ENCODE measurements at places on chromosomes 4 and X.

GRCh38 chr4:53614591-53614990 lies 23.3 kb upstream of the LNX1 start:
- DNase-seq: no peak

DNA sequence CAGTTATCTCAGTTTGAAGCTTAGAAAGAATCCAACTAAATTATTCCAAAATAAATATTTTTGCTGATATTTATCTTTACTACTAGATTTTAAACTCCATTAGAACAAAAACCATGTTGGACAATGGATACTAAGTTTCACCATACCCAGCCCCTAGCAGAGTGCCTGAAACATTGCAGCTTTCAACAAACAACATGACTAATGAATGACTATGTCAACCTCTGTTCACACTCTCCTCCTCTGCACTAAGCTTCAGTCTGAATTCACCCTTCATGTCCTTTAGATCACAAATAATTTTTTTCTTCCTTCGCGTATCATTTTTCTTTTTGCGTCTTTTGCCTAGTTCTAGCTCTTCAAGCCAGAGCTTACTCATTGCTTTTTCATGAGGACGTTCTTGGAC lies 315.2 kb downstream of the PCDH10 start:
- DNase-seq: no peak

- DNase-seq: no peak
These were observed 42.8 kb downstream of the HTT-AS start for GRCh38 chr4:3031357-3032082.

DNA sequence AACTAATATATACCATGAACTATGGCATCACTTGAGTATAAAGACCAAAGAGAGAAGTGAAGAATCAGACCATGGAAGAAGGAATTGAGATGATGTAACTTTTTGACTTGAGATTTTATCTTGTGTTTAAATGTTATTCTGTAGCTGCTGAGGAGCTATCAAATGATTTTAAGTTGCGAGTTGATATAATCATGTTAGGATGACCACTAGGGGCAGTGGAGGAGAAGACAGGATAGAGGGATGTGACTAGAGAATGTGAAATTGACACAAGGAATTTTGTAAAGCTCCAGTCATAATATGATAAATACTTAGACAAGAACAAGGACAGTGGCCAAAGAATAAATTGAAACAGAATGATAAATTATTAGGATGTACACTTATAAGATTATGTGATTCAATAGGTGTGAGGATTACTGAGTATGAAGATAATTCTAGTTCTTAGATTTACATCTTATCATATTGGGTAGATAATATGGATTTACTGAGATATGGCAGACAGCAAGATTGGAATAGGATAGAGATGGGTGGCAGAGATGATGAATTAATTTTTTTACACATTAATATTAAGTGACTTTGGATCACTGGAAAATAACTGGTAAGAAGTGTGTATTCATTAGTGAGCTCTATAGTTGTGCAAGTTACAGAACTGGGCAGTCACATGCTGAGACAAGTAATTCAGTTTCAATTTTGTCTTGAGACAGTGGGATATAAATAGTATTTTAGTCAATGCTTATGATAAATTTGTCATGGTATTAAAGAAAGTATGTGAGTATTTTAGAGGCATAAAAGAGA lies 816.0 kb upstream of the PCDH10 start:
- no peak for DNase-seq

DNA sequence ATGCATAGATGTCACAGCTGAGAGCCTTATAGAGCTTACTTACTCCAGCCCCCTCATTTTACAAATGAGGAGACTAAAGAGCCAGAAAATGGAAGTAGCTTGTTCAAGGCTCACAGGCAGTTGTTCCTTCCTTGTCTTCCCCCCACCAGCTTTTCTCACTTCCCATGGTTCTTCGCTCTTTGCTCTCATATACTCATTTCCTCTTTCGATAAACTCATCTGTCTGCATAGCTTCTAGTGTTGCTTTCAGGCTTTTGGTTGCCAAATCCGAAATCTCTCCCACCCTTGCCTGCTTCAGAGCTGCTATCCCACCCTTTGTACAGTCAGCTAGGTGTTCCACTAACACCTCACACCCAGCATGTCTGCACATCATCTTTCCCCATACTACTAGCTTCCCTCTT lies 25.0 kb upstream of the GJB1 start:
- DNase-seq: peak; percentile 17

- no peak for DNase-seq
These were observed 231.7 kb upstream of the TAPT1 start for GRCh38 chr4:16457944-16458343.

DNA sequence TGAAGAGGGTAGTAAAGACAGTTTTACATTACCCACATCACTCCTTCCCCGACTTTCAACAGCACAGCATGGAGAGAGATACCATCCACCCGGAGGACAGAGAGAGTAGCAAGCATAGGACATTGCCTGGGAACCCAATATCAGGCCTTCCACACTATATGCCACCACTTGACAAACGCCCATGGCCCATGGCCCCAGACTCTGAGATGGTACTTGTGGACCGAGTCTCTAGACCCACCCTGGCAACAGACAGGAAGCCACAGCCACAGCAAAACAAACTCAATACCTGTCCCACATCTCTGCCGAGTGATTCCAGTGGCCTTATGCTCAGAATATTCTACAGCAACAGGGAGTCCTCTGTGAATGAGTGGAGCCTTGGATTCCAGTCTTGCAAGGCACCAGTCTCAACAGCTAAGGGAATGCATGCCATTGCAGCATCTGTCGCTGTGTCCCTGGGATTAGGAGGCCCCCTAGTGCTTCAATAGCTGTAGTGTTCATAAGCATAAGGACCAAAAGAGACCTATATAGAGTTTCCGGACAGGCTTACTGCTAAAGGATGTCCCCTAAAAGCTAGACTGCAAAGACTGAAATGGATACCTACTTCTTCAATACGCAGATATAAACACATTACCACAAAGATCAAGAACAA lies 14.7 kb upstream of the CT55 start:
- DNase-seq: no peak

DNA sequence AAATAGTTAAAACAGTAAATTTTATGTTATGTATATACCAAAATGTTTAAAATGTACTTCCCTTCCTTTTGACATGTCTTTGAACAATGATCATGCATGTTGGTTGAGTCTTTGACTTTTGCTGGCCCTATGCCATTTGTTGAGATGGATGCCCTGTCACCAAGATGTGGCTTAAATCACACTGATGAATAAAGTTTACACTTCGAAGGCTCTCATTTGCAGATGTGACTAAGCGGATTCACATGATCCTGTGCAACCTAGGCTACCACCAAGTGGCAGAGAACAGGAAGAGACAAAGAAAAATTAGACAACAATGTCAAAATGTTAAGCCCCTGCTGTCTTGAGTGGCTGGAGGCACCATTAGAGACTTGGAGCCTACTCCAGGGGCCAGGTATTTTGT lies 139.9 kb downstream of the RAB28 start:
- no peak for DNase-seq

- no peak for DNase-seq
These were observed 571.2 kb upstream of the FAT1 start for GRCh38 chr4:187294861-187295260.

- no peak for DNase-seq
These were observed 157.7 kb downstream of the PAPSS1 start for GRCh38 chr4:107562316-107562715.

GRCh38 chr4:41156574-41156973 lies 57.8 kb downstream of the APBB2 start:
- no peak for DNase-seq

GRCh38 chrX:29867971-29868370 lies 347.4 kb upstream of the MAGEB2 start:
- no peak for DNase-seq

DNA sequence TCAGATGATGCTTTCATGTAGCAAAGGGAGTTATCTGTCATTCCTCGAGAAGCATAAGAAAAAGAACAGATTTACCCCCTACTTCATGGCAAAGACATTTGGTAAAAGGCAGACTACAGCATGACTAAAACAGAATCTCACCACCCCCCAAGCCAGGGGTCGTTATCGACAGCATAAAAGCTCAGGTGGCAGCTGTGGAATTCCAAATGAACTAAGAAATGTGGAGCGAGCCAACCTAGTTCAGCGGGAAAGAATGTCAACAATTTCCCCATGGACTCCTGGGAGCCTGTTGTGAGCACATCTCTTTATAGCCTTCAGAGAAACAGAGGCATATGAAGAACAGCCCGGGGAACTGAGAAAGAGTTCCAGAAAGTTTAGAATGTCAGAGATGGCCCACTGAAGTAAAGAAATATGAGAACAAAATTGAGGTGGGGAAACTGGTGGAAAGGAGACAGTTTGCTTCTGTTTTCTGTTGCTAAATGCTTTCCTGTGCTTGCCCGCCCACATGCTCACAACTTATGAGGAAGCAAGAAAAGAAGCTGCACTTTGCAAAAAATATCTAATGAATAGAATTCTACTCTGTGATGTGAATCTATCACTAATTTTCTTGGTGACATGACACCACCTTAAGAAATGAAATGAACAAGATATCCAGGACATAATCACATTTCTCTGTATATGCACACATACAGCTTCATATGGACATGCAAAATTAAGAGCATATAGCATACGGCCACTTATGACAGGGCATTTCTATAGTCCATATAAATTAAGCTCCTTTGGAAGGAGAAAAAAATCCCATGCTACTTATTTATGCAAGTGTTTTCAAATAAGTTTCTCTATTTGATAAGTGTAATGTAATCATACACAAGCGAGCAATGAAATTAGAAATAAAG lies 135.3 kb upstream of the MID1 start:
- no peak for DNase-seq

DNA sequence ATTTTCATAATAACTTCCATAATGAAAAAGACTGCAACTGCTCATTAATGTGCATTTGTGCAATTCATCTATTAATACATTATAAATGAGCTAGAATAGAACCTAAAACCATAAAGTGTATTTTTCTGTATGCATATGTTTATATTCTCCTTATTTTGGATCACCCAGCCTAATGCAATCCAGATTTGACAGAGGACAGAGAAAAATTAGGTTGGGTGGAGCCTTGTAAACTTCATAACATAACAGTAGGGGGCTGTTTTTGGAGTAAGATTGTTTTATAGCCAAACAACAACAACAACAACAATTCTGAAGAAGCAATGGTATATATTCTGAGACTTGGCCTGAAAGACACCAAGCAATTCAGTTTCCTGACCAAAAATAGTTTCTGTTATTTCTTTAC lies 615.3 kb upstream of the SLIT2 start:
- DNase-seq: no peak

- no peak for DNase-seq
These were observed 3.2 kb downstream of the FGF13 start for GRCh38 chrX:138708268-138708667.

GRCh38 chrX:51802917-51803688 lies 59.9 kb downstream of the GSPT2 start:
- DNase-seq: peak; percentile 76

- no peak for DNase-seq
These were observed 84.0 kb downstream of the RBPJ start for GRCh38 chr4:26404743-26405206.

DNA sequence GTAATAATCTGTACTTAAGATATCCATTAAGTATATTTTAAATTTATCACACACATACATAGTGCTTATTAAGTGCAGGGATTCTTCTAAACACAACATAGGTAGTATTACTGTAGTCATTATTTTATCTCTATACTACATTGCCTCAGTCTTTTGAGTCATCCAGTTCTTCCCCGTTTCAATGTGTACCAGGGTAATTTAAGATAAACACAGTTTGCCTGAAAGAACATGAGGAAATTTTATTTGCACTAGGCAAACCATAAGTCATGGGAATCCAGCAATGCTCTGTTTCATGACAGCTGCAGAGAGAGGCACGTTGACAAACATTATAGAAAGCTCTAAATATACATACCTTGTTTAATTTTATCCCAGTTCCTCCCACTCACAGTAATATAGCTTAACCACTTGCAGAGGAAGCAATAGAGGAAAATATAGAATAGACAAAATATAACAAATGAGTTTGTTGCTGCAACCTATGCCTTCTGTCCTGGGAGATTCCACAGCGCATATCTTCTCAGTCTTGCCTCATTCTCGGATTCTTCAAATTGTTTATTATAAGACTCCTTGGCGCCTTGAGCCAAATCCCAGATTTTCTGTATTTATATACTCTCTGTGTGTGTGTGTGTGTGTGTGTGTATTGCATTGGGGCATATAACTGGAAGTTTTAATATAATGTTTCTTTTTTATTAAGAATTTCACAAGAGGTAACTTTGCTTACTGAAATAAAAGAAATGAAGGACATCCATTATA lies 258.6 kb downstream of the FAM133A start:
- no peak for DNase-seq

DNA sequence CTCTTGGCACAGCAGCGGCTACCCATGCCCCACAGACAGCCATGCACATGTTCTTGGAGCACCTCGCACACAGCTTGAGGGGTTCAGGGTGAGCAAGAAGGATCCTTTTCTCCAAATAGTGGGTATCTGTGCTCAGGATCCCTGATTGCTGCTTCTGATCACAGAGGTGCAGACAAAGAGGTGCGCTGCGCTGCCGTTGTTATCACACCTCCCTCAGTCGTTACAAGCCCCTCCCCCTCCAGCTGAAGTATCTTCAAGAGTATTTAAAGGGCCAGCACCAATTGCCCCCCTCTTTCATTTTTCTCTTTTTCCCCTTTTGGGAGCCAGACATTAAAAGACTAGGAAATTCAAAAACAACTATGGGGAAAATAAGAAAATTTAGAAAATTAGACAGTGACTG lies 44.3 kb downstream of the NELFA start:
- DNase-seq: no peak

DNA sequence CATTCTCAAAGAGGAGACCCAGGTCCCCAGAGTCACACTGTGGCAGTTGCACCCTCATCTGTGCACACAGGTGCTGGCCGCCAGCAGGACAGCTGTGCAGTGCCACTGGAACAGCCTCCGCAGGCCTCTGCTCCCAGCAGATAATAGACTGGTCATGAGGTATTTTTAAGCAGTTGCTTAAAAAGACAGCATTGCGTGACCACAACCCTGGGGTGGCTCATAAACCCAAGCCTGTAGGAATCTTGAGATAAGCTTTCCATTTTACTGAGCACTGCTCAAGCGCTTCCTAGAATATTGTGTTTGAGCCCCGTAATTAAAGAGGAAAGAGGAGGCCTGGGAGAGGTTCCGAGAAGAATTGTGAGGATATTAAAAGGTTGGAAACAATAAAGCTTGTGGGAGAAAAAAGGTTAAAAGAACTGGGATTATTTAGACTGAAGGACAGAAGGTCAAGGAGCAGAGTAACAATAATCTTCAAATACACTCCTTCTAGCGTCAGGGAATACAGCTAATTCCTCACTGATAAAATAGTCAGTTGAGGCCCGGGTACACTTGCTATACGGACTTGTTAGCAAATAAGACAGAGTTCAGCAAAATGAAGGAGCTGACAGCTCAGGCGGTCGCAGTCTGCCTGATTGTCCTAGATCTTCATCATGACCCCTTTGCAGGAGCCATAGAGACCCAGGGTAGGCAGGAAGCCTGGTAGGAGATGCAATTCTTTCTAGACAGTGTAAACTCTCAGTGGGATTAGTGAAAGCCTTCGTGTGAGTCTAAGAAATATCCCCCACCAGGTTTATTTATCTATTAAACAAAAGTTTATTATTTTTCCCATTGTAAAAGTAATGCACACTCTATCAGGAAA lies 86.2 kb upstream of the KIT start:
- no peak for DNase-seq

Data from CD4-positive, alpha-beta T cell treated with Interleukin-1 beta for 1 hour (primary cell).